H9 (cell line): ENCODE measurements at places on chromosomes 16 and 17.
A peak's percentile ranks its signal among the peaks of the same experiment; 100 is the strongest.

- H3K27ac ChIP-seq = no peak overlapping the region
- H3K4me3 ChIP-seq = peak overlapping the region; percentile 47
- no peaks in the 10 kb centered on the region for H3K36me3 ChIP-seq
- peak; percentile 91 for DNase-seq
- H3K4me1 ChIP-seq = peaks cover 7% of the 10 kb centered on the region; the same call in 1 of the 2 replicates
Measured at GRCh38 chr17:51371732-51372151, 111.4 kb downstream of the UTP18 start.

DNA sequence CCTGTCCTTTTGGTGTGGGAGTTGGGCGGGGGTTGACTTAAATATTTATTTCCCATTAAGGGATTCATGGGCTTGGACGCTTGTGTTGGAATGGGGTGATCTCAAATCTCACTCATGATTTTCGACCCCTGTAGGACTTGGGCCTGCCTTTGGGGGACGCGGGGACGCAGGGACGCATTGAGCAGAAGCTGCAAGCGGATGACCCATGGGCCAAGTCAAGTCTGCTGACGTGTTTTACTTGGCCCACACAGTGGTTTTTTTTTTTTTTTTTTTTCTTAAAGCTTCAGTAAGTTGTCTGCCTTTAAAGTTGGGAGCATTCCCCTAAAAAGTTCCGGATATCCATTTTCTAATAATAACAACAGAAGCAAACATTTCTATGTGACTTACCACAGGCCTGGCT is 28.9 kb downstream of the CMIP start:
- H3K36me3 ChIP-seq = peaks cover 17% of the 10 kb centered on the region
- H3K4me1 ChIP-seq = no peaks in the 10 kb centered on the region; the same call in 1 of the 2 replicates
- H3K27ac ChIP-seq = no peak overlapping the region

DNA sequence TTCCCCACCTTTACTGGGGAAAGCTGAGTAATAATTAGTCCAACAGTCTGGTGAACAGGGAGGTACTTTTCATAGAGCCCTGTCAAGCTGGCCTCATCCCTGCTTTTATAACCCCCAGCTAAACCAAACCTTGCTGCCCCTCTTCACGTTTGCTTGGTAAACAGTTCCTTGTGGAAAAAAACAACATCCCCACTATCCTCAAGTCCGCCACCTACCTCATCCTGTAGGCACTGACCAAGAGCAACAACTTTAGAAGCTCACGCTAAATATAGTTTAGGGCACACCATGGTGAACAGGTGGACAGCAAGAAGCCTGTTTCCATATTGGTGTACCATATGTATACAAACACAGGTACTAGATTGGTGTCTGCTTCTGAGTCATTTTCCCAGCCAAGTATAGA is 16.5 kb downstream of the NFE2L1 start:
- peaks cover 25% of the 10 kb centered on the region; the same call in 2 of the 3 replicates for H3K36me3 ChIP-seq
- H3K27ac ChIP-seq = no peak overlapping the region
- no peak overlapping the region for H3K4me3 ChIP-seq

DNA sequence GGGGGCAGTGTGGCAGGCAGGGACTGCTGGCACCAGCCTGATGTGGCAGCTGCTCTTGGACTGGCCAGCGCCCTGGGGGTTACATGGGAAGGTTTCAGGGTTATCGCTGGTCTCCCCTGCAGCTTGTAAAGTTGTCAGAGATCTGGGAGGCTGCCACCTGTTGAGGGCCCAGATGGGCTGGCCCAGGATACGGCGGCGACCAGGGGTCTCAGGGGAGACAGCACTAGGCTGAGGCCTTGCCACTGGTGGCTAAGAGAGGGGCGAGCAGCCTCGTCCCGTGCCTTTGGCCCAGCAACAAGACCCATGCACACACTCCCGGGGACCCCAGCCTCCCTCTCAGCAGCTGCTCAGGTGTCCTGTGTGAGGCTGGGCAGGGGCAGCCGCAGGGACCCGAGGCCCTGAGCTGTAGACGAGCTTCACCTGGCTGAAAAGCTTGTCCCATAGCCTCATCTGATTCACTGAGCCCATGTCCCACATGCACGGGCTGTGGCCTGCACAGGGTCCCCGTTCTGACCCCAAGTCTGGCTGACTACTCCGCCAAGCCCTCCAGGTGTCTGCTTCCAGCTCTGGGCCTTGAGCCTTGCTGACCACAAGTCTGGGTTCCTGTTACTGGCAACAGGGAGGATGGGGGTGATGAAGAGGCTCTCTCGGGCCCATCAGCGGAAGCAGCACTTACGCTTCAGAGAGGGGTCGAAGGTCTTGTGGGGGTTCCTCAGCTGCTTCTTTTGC is 6.2 kb downstream of the DUS1L start:
- H3K4me1 ChIP-seq = no peaks in the 10 kb centered on the region
- no peak overlapping the region for H3K4me3 ChIP-seq
- H3K27me3 ChIP-seq = no peaks in the 10 kb centered on the region
- no peak for DNase-seq
- H3K36me3 ChIP-seq = peaks cover 44% of the 10 kb centered on the region

GRCh38 chr17:32719689-32720088 is 157.2 kb downstream of the MYO1D start:
- no peak for DNase-seq
- no peaks in the 10 kb centered on the region for H3K4me1 ChIP-seq
- H3K4me3 ChIP-seq = no peak overlapping the region
- H3K27me3 ChIP-seq = no peaks in the 10 kb centered on the region
- H3K36me3 ChIP-seq = peaks cover under 1% of the 10 kb centered on the region; the same call in 1 of the 3 replicates
- H3K27ac ChIP-seq = no peak overlapping the region

- no peaks in the 10 kb centered on the region; the same call in 1 of the 2 replicates for H3K4me1 ChIP-seq
- no peaks in the 10 kb centered on the region for H3K36me3 ChIP-seq
- H3K27me3 ChIP-seq = no peaks in the 10 kb centered on the region; the same call in 1 of the 2 replicates
- H3K4me3 ChIP-seq = no peak overlapping the region
- H3K27ac ChIP-seq = no peak overlapping the region
Measured at GRCh38 chr17:63480192-63480784, 3.4 kb downstream of the ACE start.

GRCh38 chr16:11231367-11231970 is 24.5 kb downstream of the SOCS1 start:
- H3K36me3 ChIP-seq = no peaks in the 10 kb centered on the region
- H3K27me3 ChIP-seq = no peaks in the 10 kb centered on the region
- no peak overlapping the region for H3K27ac ChIP-seq
- no peak overlapping the region for H3K4me3 ChIP-seq
- no peak for DNase-seq
- H3K4me1 ChIP-seq = no peaks in the 10 kb centered on the region

GRCh38 chr17:55348749-55349354 is 72.8 kb downstream of the MMD start:
- H3K4me1 ChIP-seq = no peaks in the 10 kb centered on the region
- peak; percentile 58 for DNase-seq
- H3K27ac ChIP-seq = no peak overlapping the region
- no peaks in the 10 kb centered on the region for H3K27me3 ChIP-seq

- peaks cover 81% of the 10 kb centered on the region for H3K36me3 ChIP-seq
- peak; percentile 2 for DNase-seq
- H3K27me3 ChIP-seq = no peaks in the 10 kb centered on the region
Measured at GRCh38 chr16:24966634-24967033, 48.5 kb downstream of the ARHGAP17 start.

DNA sequence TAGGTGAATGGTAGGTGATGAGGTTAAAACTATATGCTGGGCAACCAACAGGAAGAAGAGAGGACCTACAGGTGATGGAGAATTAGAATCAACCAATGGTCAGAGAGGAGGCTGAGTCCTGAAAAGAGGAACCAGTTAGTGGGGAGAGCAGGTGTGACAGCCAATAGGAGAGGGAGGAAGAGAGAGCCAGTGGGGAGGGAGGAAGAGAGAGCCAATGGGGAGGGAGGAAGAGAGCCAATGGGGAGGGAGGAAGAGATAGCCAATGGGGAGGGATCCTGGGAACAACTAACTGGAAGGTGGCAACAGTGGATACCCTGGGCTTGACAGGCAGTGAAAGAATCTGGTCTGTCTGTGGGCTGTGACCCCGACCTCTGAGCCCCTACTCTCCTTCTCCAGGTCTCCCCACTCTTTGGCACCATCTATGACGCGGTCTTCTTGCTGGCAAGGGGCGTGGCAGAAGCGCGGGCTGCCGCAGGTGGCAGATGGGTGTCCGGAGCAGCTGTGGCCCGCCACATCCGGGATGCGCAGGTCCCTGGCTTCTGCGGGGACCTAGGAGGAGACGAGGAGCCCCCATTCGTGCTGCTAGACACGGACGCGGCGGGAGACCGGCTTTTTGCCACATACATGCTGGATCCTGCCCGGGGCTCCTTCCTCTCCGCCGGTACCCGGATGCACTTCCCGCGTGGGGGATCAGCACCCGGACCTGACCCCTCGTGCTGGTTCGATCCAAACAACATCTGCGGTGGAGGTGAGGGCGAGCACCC is 3.7 kb downstream of the GUCY2D start:
- H3K27me3 ChIP-seq = peaks cover 8% of the 10 kb centered on the region; the same call in 1 of the 2 replicates
- H3K36me3 ChIP-seq = no peaks in the 10 kb centered on the region
- H3K4me1 ChIP-seq = no peaks in the 10 kb centered on the region; the same call in 1 of the 2 replicates
- no peak overlapping the region; the same call in 1 of the 3 replicates for H3K4me3 ChIP-seq
- no peak for DNase-seq

DNA sequence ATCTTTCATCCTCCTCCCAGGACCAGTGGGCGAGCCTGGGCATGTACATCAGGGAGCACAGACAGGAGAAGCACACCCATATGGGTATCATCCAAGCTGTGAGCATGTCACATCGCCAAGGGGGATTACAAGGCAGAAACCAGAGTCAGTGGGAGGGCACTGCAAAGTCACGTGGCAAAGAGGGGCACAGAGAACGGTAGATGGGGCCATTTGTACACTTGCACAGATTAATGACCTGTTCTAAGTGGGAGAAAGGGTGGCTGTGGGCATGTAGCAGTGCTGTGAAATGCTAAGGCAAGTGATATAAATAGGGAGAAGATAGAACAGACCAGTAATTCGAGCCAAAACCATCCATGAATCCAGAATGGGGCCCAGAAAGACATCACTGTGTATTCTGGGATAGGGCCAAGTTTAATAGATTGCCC is 265.0 kb downstream of the CPPED1 start:
- H3K4me1 ChIP-seq = no peaks in the 10 kb centered on the region
- no peak overlapping the region for H3K4me3 ChIP-seq
- no peak overlapping the region for H3K27ac ChIP-seq
- no peak for DNase-seq

GRCh38 chr17:82851381-82851780 is 11.6 kb upstream of the ZNF750 start:
- DNase-seq = no peak
- H3K27ac ChIP-seq = no peak overlapping the region
- peaks cover 29% of the 10 kb centered on the region for H3K36me3 ChIP-seq
- no peak overlapping the region for H3K4me3 ChIP-seq
- H3K4me1 ChIP-seq = no peaks in the 10 kb centered on the region

DNA sequence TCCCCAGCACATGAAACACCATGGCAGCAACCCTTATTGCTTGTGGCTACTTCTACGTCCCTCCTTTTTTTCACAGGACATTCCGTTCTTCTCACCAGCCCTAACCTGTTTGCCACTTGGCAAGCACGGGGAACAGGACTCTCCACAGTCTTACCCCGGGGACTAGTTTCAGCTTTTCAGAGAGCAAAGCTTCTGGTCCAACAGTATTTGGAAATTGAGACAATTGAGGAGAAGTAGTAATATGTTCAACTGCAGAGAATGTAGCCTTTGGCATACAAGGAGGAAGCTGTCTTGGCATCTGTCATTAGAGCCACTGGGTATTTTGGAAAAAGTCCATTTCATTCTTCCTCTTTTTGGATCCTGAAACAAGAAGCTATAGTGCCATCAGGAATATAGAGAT is 65.7 kb downstream of the MAP2K6 start:
- no peak overlapping the region for H3K27ac ChIP-seq
- H3K36me3 ChIP-seq = no peaks in the 10 kb centered on the region; the same call in 1 of the 2 replicates
- H3K4me3 ChIP-seq = no peak overlapping the region
- H3K27me3 ChIP-seq = no peaks in the 10 kb centered on the region

GRCh38 chr16:88395669-88396584 is 13.2 kb downstream of the ZNF469 start:
- H3K27me3 ChIP-seq = no peaks in the 10 kb centered on the region
- no peak for DNase-seq
- H3K4me3 ChIP-seq = no peak overlapping the region
- no peaks in the 10 kb centered on the region for H3K4me1 ChIP-seq

GRCh38 chr16:84513123-84513522 is 8.7 kb upstream of the MEAK7 start:
- no peak overlapping the region for H3K4me3 ChIP-seq
- no peaks in the 10 kb centered on the region for H3K36me3 ChIP-seq
- no peaks in the 10 kb centered on the region; the same call in 1 of the 2 replicates for H3K4me1 ChIP-seq
- no peak for DNase-seq

DNA sequence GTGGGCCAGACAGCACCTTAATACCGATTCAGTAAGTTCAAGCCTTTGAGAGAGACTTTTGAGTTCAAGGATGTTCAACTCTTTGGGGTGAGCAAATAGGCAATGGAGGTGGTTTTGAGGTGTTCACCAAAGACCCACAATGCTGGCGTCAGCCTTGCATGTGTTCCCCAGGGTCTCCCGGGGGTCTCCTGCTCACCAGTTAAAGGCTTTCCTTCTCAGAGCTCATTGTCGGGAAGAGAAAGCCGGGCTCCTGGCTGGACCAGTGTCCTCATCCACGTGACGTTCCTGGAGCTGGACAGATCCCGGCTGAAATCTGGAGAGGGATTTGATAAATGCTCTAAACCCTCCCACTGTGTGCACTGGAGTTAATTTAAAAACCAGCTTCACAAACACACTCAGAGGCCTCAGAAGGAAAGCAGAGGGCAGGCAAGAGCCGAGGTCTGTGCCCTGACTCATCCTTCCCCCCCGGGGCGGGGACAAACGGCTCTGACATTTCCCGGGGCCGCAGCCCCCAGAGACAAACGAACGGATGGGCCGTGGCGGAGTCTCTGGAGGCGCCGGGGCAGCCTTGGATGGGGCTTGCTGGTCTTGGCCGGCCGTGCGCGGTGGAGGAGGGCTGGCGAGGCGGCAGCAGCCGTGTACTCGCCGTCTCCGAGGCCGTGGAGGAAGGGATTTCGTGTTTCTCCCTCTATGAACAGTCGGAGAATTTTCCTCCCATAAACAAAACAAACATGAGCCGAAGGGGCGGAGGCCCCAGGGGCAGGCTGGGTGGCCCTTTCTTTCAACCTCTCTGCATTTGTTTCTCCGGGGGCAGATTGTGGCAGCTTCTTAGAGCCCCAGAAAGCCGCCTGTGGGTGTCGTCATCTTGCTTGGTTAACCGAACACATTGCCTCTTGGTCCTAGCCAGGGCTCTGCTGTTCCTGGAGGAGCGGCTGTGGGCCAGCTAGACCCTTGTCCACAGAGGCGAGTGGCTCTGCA is 94.2 kb downstream of the NTN1 start:
- H3K27ac ChIP-seq = no peak overlapping the region
- H3K4me3 ChIP-seq = peak overlapping the region; percentile 26; the same call in 2 of the 3 replicates
- no peaks in the 10 kb centered on the region; the same call in 1 of the 2 replicates for H3K4me1 ChIP-seq
- no peaks in the 10 kb centered on the region for H3K27me3 ChIP-seq
- H3K36me3 ChIP-seq = 0 out of 3 replicates have a peak, but pooled peaks cover 2% of the 10 kb centered on the region
- peak; percentile 92 for DNase-seq

GRCh38 chr17:2179615-2180295 is 123.8 kb downstream of the SMG6 start:
- no peaks in the 10 kb centered on the region; the same call in 1 of the 2 replicates for H3K36me3 ChIP-seq
- no peaks in the 10 kb centered on the region for H3K27me3 ChIP-seq
- DNase-seq = no peak
